OCI-LY7 (cell line): ENCODE measurements at places on chromosomes 11 and 22. TPM values are rescaled to one million over a fixed set of nuclear protein-coding genes. Genes with fewer than 3 reads are reported as not detected.

- no peak for DNase-seq
Observed at GRCh38 chr11:61593151-61593550, 12.3 kb upstream of the SYT7 start.

DNA sequence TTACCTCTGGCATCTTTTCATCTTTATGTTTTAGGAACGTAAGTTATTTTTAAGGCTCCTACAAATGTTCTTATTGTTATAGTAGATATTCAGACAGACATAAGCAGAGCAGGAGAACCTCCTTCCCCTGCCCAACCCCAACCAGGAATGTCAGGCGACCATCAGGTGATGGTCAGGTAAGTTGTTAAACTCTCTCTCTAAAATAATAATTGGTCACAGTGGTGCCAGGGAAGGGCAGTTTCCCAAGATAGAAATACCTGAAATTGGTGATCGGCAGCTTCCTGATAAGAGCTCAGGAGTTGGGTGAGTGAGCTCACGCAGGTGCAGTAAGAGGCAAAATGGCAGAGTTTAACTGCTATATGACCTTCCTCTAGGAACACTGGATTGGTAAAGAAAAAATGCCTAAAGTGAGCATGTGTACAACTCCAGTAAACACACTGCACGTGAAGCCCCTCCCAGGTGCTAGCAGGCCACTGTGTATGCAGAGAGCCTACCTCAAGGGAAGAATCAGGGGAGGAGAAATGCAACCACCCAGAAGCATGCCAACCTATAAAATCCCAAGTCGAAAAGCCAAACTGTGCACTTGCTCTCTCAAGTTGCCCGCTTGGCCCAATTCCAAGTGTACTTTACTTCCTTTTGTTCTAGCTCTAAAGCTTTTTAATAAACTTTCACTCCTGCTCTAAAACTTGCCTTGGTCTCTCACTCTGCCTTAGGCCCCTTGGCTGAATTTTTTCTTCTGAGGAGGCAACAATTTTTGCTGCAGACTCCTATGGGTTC is 273.9 kb downstream of the SBF2 start:
- no peak for DNase-seq

GRCh38 chr22:44837481-44837880 is 85.1 kb downstream of the ARHGAP8 start:
- DNase-seq, result no peak

DNA sequence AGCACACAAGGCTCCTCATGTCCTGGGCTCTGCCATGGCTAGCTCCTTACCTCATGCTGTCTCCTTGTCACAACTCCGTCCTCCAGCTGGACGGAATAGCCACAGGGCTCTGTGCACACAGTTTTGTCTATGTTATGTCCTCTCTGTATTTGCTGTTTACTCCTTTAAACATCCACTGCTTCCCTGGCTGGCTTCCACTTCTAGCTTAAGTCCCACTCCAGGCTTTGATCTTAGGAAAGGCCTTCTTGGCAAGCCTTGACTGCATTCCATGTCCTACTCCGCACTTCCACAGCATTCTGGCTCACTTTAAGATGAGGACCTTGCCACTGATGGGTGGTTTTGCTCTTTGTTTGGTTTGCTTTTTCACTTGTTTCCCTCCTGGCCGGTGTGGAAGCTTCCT is 22.9 kb upstream of the ROBO3 start:
- no peak for DNase-seq

- DNase-seq, result no peak
Observed at GRCh38 chr11:33325451-33325850, 68.3 kb downstream of the HIPK3 start.

GRCh38 chr11:36192425-36193289 is 96.6 kb downstream of the COMMD9 start:
- no peak for DNase-seq

DNA sequence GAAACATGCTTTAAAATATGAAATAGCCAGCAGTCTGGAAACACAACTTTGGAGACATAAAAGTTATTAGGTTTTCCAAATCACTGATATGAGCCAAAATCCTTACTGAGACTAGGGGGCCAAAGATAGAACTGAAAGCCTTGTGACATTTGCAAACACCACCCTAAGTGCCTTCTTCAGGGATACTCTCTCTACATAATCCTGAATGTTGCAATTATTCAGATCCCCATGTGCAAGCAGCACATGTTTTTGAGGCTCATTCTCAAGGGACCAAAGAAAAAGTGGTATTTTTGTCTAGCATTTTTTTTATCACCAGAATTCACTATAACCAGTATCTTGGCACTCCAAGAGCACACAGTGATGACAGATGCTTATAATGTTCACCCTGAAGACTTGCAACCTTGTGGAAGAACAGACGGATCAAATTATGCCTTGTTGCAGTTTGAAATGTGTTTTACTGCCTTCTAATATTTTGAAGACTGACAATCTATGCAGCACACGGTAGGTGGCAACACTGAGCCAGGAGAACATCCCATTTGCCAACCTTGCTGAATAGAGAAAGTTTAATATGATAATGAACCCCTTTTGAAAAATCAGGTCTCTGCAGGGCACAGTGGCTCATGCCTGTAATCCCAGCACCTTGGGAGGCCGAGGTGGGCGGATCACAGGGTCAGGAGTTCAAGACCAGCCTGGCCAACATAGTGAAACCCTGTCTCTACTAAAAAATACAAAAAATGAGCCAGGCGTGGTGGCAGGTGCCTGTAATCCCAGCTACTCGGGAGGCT is 78.5 kb downstream of the PLEKHA7 start:
- peak; percentile 38 for DNase-seq

DNA sequence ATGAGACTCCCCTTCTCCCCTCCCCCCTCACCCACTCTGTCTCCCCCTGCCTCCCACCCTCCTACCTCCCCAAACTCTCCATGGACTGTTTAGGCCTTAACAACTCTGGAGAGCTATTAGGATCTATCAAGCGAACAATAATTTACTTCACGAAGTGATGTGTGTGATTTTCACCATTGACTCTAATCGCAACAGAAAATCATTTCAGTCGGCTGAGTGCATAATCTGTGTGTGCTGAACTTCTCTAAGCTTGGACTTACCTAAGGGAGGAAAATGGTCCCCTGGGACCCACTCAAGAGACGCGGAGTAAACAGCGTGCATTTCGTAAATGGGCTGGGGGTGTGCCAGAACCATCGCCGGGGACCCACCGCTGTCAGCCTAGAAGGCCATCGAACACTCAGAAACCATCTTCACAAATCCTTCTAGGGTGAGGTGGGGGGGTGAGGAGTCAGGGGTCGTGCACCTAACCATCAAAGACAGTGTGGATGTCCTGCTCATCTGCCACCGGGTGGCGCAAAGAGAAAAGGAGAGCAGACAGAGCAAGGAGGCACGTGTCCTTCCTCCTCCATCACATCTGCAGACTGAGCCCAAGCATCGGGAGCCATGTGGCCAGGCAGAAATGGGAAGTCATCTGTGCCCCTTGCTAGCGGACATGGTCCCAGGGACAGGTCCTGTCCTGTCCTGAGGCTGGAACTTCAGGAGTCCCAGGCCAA is 62.1 kb upstream of the NUP50 start:
- peak; percentile 77 for DNase-seq

DNA sequence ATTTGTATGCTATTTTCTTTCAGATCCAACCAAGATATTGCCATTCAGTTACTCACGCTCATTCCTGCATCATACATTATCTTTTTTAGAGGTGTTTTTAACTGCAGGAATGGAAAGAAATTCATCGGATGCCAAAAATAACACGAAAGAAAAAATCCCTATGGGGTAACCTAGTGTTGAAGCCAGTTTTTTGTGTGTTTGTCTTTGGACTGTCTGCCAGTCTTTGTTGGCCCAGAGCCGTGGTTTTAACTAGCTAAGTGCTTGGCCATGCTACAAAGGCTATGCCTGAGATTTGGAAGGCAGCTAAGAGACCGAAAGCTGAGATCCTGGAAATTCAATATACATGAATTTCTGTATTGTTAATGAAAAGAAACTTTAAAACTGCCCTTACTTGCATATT is 309.8 kb upstream of the CNTN5 start:
- DNase-seq, result no peak

DNA sequence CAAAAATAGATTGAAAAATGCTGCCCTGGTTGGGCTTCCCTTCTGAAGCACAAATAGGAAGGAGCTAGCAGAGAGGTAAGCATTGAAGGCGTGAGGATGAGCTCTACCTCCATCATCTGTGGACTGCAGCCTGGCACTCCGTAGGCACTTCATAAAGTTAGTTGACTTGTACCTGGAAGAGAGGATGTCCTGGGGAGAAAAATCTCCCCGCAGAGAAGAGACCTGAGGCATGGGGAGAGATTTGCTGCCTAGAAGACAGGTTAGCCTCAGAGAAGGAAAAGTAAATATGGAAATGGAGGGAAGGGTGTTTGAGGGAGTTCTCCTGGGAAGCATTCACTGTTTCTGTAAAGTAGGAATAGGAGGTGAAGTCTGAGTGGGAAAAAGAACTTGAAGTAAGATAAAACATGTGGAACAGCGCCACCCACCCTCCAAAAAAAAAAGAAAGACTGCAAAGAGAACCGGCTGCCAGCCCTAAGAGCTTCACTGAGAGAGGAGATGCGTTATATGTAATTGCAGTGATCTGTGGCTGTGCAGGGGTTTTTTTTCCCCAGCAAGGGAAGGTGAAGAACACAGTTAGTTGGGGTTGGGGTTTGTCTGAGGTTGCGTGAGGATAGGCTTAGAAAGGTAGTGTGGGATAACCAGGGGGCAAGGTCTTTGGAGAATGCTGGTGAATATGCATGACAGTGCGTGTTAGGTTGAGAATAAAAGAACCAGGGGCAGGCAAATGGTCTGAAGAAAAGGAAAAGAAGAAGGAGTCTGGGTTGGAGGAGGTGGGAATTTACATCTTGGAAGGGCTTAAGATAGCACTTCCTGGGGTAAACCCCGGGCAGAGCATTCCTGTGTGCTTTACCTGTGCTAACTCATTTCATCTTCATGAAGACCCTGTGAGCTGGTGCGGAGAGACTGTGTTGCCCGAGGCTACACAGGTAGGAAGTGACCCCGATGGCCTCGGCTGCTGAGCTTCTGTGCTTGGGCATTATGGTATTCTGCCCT is 16.0 kb downstream of the TNRC6B start:
- DNase-seq, result no peak

DNA sequence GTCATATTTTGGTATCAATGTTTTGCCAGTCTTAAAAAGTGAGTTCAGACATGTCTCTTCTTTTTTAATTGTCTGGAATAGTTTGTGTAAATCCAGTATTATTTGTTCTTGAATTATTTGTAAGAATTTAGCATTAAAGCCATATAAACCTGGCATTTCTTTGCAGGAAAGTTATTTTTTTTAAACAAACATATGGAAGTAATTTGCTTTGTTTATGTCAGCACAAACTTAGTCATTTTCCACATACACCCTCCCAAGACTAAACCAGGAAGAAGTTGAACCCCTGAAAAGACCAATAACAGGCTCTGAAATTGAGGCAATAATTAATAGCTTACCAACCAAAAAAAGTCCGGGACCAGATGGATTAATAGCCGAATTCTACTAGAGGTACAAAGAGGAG is 9.1 kb upstream of the CCDC81 start:
- DNase-seq, result no peak

DNA sequence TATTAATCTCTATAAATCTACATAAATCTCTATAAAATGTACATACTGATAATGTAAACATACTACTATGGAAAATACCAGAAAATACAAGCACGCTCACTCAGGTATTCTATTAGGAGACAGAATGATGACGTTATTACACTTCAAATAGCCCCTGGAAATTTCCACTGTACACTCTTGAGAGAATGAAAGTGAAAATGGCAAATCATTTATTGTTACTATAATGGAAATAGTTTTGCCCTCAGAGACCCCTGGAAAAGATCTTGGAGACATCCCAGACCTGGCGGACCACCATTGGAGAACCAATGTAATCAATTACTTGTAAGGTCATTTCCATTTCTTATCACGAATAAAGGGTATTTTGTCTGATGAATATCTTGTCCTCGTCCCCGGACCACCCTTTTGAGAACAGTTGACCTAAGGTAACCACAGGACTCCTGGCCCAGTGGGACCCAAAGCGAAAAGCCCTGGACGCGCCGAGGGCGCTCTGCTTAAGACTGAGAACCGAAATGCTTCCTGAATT is 509 bp upstream of the PRRG4 start:
- DNase-seq, result no peak

GRCh38 chr22:45218976-45219375 is 21.7 kb downstream of the KIAA0930 start:
- peak; percentile 75 for DNase-seq

DNA sequence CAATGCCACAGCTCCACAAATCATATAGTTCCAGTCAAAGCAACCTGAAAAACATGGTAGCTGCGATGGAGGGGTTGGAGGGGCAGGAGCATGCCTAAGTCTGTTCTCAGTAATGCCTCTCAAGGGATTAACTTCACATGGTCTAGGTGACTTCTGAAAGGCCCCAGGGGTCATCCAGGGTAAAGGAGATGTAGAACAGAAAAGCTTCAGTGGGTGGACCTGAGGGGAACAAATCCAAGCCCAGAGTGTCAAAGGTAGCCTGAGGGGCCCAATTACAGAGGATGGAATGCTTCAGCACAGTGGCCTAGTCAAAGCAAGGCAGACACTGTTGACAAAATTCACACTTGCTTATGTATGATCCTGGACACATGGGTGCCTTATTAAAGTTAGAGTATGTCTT is 23.3 kb downstream of the OR4D9 start:
- no peak for DNase-seq

- DNase-seq, result no peak
Observed at GRCh38 chr22:36201630-36202319, at the start of gene APOL4. APOL4 (minus strand) TSS chr22:36201809; CDS start chr22:36201734, 75 bp downstream.

DNA sequence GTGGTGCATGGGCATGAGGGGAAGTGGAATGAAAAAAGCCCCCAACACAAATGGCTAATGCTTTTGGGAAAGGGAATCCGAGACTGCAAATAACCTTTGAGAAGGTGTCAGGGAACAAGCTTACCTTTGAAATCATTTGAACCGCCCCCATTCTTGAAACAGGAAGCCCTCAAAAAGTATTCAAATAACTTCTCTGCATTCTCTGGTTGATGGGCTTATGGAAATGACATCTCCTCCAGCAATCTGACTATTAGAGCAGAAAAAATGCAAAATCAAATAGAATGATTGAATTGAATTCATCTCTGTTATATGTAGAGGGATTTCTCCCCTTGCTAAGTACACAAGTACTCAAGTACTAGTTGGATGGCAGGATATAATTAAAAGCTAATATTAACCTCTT is 409.9 kb downstream of the TMEM135 start:
- DNase-seq, result peak; percentile 51

GRCh38 chr11:34413263-34413662 is 25.5 kb upstream of the CAT start:
- no peak for DNase-seq

GRCh38 chr11:82750643-82751139 is 17.0 kb upstream of the FAM181B start:
- DNase-seq, result no peak

DNA sequence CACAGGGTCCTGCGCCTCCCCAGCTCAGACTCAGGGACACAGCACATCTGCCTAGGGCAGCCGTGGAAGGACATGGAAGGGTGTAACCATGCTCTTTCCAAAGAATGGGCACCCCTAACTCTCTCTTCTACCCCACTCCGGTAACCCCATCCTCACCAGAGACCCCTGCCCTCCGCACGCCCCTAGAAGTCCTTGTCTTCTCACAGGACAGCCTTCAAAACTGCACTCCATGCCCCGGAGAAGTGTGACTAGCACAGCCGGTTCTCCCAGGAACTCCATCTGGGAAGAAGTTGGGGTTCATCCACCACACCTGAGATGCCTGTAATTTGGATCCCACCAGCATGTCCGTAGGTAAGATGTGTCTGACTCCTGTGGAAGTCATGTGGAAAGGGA is 25.0 kb downstream of the P2RY2 start:
- no peak for DNase-seq

FGF3 gene
- not detected in 2 replicates for total RNA-seq

CECR2 gene
- total RNA-seq, result 0.53 and 0.63 TPM in 2 replicates

FAM118B gene
- 12.8 and 14.8 TPM in 2 replicates for total RNA-seq

OR52I2 gene
- not detected in 2 replicates for total RNA-seq

RPS6KA4 gene
- 11.0 and 13.4 TPM in 2 replicates for total RNA-seq

MS4A3 gene
- total RNA-seq, result not detected in 2 replicates

HORMAD2 gene
- not detected in 2 replicates for total RNA-seq

SAA4 gene
- not detected in 2 replicates for total RNA-seq

GSTT2B gene
- total RNA-seq, result not detected in 2 replicates
